Stimulated activated CD8-positive, alpha-beta memory T cell treated with anti-CD3 and anti-CD28 coated beads, Interleukin-7, amount 100 ng/mL, for 24 hours (primary cell): ENCODE measurements at places on chromosomes 16 and 17.

DNA sequence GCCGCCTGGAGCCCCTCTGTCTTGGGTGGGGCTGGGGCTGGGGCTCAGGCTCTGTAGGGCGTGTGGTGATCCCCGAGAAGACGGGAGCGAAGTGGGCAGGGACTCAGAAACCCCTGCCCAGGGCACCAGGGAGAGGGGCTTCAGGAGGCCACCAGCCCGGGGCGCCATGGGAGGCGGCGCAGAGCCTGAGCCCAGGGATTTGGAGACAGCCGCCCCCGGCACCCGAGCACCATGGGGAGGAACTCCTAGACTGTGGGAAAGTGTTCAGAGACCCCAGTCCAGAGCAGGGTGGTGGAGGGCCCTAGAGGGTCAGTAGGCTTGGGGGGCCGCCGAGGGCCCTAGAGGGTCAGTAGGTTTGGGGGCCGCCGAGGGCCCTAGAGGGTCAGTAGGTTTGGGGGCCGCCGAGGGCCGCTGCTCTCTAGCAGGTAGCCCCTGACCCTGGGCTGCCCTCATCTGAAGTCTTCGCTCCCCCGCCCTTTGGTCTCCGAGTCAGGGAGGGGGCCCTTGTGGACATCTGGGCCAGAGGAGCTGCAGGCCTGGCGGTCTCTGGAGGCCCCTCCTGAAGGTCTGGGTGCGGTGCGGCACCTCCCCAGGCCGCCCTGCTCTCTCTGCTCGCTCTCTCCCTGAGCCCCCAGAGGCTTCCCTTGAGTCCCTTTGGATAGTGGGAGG, 734 bp downstream of the ARHGDIG start:
- DNase-seq: no peak

- no peak for DNase-seq
Observed at GRCh38 chr17:29722411-29723198, 99.9 kb upstream of the CORO6 start.

GRCh38 chr17:82668631-82669099, 20.4 kb upstream of the WDR45B start:
- no peak for DNase-seq

DNA sequence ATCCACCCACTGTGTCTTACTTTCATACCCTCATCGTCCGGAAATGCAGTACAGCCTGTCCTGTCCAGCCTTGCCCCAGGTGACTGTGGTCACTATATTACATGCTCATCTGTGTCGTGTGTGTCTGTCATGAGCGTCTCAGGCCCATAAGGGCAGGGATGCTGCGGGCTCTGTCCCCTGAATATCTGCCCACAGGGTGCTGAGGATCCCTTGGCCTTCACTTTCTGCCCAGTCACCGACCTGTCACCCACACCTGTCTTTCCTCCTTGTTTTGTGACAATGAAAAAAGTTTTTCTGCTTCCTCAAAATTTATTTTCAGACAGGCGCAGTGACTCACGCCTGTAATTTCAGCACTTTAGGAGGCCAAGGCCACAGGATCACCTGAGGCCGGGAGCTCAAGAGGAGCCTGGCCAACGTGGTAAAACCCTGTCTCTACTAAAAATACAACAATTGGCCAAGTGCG, 1.4 kb upstream of the CTRB1 start:
- no peak for DNase-seq

DNA sequence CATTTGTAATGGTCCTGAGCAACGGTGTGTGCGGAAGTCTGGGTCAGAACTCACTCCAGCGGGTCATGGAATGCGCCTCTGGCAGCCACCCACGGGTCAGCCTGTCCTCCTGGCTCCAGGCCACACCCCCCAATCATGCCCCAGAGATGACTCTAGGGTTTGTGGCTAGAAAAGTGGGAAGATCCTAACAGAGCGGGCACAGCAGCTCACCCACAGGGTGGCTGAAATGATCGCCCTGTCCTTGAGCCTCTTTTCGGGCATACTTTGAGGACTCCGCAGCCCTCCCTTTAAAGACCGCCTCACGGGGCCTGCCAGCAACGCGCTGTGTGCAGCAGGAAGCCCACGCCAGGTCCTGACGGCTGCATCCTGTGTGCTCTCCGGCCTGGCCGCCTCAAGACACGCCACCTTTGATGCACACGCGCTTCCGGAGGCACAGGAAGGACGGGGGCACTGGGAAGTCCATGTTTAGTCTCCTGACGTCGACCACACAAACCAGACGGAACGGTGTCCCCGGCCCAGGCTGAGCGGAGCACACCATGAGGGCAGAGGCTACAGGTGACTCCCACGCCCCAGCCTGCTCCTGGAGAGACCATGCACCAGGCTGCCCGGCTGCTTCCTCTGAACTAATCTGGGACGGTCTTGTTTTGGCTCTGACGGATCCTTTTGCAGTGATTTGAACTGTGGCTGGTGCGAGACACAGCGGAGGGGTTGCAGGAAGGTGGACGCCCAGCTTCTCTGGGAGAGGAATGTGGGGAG, 92.9 kb downstream of the TBC1D16 start:
- DNase-seq: no peak

GRCh38 chr17:50221864-50222545, 20.6 kb upstream of the COL1A1 start:
- no peak for DNase-seq

DNA sequence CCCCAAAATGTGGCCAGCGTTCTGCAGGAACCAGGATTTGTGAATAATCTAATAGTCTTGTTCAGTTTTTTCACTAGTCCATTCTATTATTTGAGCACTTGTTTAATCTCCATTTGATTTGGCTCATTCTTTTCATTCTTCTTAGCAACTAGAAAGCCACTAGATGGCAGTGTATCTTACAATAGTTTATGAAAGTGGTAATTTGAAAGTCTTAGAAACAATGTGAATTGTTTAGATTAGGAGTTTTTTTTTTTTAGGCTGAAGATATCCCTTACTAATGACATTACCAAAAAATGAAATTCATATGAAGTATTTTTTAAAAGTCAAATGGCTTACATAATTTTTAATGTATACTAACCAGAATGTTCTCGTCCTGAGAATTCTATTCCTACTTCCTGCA, 6.7 kb downstream of the ERI2 start:
- no peak for DNase-seq

DNA sequence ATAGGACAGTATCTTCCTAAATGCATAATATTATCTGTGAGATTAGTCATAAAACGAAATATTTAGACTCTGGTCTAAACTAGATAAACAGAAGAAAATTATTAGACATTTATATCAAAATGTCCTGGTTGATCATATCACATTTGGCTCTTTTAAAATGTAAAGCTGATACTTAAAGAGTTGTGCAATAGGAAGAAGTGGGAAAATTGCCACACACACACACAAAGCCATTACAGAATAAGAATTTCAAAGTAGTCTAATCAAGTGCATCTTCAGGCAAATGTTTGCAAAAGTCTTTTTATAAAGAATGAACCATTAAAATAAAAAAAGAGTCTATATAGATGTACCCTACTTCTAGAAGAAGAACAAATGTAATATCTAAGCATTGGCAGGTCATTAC, 301.7 kb downstream of the KIF2B start:
- DNase-seq: no peak

GRCh38 chr16:88192601-88193000, 190.2 kb upstream of the ZNF469 start:
- no peak for DNase-seq

DNA sequence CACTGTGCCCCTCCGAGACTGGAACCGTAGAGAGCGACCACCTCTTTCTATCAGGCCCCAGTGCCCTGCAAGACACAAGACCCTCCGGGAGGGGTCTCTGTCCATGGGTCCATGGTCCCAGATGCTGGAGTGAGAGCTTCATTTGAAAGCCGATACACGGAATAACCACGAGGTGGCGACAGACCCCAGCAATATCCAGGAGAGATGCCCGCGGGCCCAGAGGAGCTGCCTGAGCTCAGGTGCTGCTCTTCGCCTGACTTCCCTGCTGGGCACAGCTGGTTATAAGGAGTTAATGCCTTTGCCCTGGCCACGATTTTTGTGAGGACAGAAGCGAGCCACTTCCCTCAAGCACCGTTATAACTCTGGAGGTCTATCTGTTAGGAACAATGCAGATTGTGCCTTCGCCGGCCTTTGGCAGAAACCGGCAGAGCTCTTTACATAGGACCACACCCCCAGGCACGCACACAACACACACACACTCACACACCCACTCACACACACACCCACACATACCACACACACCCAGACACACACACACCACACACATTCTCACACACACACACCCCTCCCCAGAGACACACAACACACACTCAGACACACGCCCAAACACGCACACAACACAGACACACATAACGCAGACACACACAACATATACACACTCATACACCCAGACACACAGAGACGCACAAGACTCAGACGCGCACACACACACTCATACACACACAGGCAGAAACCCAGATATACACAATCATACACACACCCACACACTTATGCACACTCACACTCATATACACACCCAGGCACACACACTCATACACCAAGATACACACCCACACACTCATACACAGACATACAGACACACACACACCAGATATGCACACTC, 436.4 kb downstream of the SOX9 start:
- peak; percentile 5 for DNase-seq

GRCh38 chr17:8222380-8222629, 11.9 kb upstream of the AURKB start:
- no peak for DNase-seq

DNA sequence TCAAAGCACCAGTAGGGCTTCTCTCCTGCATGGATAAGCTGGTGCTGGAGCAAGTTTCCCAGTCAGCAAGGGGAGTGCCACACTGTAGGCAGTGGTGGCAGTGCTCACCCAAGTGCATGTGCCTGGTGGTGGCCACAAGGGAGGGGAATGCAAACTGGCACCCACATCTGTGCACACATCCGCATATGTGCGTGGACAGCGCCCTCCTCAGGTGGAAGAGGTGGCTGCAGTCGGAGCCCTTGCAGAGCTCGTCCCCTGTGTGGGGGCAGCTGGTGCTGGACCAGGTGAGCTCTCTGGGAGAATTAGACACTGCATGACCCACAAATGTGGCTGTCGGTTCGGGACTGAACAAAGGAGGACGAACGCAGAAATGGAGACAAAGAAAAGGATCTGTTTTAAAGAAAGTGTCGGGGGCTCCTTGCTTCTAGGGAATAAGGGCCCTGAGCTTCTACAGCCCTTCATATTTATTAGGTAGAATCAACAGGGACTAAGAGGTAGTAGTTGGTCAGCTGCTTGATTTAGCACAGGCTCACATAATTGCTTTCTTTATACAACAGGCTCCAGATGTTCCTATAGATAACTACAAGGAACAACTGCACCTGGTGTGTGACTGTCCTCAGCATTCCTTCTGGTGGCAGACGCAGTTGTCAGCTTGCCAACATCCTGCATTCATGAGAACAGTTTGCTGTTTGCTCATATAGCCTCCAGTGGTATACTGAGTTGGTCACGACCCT, 5.3 kb upstream of the ZNF689 start:
- DNase-seq: peak; percentile 59

DNA sequence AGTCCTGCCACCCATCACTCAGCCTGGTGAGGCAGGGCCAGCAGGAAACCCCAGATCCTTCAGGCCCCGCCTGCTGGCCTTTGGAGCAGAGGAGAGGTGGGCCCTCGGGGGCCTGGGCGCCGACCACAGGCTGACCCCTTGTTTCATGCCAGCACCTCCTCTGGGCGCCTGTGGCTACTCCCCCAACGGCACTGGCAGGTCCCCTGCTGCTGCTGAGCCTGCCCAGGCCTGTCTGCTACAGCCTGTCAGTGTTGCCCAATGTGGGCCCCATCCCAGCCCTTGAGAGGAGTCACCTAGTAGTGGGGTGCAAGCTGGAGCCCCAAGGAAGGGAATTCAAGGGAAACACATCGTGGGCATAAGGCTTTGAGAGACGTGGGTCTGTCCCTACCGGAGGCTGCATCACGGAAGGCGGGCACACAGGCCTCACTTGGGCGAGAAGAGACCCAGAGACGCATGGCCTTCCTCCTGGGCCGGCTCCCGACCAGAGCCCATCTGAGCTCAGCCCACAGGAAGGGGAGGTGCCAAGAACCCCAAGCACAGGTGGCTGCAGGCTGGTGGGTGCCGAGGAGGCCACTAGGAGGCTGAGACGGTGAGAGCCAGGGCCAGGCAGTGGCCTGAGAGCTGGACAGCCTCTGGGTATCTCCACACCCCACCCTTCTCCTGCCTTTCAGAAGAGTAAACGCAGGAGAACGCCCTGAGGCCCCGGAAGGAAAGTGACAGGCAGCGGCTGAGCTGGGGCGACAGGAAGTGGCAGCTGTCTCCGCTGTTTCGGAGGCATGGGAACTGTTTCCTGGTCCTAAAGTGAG, 8.0 kb upstream of the FASN start:
- no peak for DNase-seq
